ENCODE measurements at places on chromosomes 3 and 15. TPM values are rescaled to one million over a fixed set of nuclear protein-coding genes. Genes with fewer than 3 reads are reported as not detected.

UBP1 gene
- 14.3 TPM for total RNA-seq

BCL2A1 gene
- total RNA-seq = not detected

ARL6IP5 gene
- 66.8 TPM for total RNA-seq

FBXL2 gene
- 3.0 TPM for total RNA-seq

HYAL2 gene
- 40.7 TPM for total RNA-seq

All from H4 (cell line).